Neural progenitor cell (in vitro differentiated cells): ENCODE measurements at places on chromosomes 4 and X. TPM values are rescaled to one million over a fixed set of nuclear protein-coding genes. Genes with fewer than 3 reads are reported as not detected.
A peak's percentile ranks its signal among the peaks of the same experiment; 100 is the strongest.

DNA sequence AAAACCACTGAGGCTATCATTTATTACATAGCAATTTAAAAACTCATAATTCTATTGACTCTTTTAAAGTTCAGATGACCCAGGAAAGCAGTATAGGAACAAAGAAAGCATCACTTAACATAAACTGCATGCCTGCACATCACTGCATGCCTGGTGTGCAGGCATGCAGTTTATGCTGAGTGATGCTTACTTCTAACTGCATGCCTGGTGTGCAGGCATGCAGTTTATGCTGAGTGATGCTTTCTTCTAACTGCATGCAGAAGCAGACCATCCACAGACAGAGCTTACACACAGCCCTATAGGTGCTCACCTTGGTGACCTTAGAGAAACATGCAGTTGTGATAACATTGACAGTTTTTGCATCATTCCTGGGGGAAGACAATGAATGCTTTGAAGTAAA, 17.0 kb downstream of the SDAD1 start:
- H3K4me3 ChIP-seq = no peak overlapping the region
- H3K4me1 ChIP-seq = no peaks in the 10 kb centered on the region
- DNase-seq = no peak

DNA sequence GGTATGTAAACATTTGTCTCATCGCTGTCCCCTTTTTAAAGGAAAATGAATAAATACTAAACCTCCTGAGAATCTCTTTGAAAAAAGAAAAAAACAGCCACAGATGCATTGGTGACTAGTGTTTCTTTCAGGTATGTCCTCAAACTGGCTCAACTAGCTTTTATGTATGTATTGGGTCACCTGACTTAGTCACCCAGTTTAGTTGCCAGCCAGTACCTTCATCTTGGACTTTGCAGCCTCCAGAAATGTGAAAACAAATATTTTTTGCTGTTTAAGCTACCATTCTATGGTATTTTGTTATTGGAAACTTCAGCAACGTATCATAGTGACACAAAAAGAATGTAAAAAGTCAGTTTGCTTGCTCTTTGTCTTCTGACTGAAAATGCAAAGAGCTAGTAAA, 1263.5 kb downstream of the FAM133A start:
- no peaks in the 10 kb centered on the region for H3K36me3 ChIP-seq
- H3K27me3 ChIP-seq = no peaks in the 10 kb centered on the region
- no peak for DNase-seq
- H3K4me3 ChIP-seq = no peak overlapping the region
- H3K27ac ChIP-seq = no peak overlapping the region
- H3K4me1 ChIP-seq = no peaks in the 10 kb centered on the region

GRCh38 chr4:100929135-100929534, 411.3 kb upstream of the EMCN start:
- no peak overlapping the region for H3K27ac ChIP-seq
- H3K27me3 ChIP-seq = no peaks in the 10 kb centered on the region
- peaks cover 9% of the 10 kb centered on the region for H3K4me1 ChIP-seq
- no peak for DNase-seq
- no peak overlapping the region for H3K4me3 ChIP-seq

- H3K4me3 ChIP-seq = no peak overlapping the region
- no peaks in the 10 kb centered on the region for H3K4me1 ChIP-seq
- no peaks in the 10 kb centered on the region for H3K36me3 ChIP-seq
Measured at GRCh38 chrX:48834383-48834709, 1.1 kb downstream of the PCSK1N start.

- H3K4me1 ChIP-seq = no peaks in the 10 kb centered on the region
- H3K36me3 ChIP-seq = peaks cover 3% of the 10 kb centered on the region
- H3K4me3 ChIP-seq = no peak overlapping the region
- DNase-seq = peak; percentile 46
Measured at GRCh38 chr4:163111588-163111987, 55.1 kb downstream of the NAF1 start.

DNA sequence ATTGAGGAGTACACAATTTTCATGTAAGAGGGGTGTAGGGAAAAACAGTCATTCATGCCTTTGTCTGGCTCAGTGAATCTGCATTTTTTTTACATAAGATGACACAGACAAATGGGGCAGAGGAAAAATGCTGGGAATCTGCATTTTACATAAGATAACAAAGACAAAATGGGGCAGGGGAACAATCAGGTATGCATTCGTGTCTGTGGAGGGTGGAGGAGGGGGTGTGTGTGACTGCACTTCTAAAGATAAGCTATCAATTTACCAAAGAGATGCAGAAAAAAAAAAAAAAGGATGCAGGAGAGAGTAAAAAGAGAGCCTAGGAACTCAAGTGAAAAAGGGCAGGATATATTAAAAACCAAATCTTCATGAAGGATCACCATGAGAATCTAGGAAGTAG, 637.4 kb downstream of the ZNF674 start:
- H3K27ac ChIP-seq = no peak overlapping the region
- H3K27me3 ChIP-seq = no peaks in the 10 kb centered on the region
- peaks cover 8% of the 10 kb centered on the region for H3K4me1 ChIP-seq

DNA sequence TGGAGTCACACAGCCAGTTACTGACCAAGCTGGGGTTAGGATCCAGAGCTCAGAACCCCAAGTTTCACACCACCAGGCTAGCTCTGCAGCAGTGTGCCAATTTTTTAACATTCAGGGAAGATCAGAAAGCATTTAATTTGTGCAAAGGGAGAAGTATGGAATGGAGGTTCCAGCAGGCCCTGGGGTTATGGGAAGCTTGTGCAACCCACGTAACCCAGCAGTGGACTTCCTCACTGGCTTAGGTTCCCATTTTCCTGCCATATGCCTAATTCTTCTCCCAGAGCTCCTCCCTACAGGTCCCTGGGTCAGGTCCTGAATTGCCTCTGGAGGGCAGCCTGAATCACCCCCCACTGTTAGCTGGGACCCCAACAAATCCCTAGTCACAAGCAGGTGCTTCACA, 14.0 kb downstream of the APLN start:
- H3K36me3 ChIP-seq = no peaks in the 10 kb centered on the region
- no peaks in the 10 kb centered on the region for H3K27me3 ChIP-seq
- no peak overlapping the region for H3K4me3 ChIP-seq
- H3K27ac ChIP-seq = no peak overlapping the region

DNA sequence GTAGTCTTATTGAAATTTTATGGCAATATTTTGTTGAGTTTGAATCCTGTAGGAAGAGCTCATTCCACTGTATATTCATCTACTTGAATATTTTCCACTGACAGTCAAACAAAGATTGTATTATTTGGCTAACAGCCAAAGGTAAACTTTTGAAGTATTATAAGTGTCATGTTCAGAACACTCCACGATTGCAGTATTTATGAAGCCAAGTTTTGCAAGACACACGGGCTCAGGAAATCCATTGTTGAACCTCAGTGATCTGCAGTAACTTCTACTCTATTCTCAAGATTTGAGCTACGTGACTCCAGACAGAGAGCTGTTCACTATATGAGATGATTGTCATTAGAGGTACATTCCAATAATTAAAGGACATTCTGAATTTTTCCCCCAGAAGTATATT, 302.7 kb upstream of the ADGRL3 start:
- H3K27me3 ChIP-seq = no peaks in the 10 kb centered on the region
- no peaks in the 10 kb centered on the region for H3K4me1 ChIP-seq
- no peaks in the 10 kb centered on the region for H3K36me3 ChIP-seq
- no peak overlapping the region for H3K4me3 ChIP-seq

DNA sequence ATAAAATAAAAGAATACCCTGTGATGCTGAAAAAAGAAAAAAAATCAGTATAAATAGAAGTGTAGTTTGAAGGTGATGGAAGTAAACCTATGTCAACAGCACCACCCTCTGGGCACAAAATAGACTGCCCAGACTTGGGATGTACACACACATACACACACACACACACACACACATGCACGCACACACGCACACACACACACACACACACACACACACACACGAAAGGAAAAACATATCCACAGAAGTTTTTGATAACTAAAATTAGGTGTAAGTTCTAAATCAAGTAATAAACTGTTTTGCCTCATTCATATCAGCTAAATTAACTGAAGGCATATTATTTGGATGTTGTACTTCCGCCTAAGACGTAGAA, 40.5 kb downstream of the ANXA5 start:
- H3K27ac ChIP-seq = no peak overlapping the region
- H3K4me3 ChIP-seq = no peak overlapping the region
- H3K4me1 ChIP-seq = no peaks in the 10 kb centered on the region

Gene CXCL5
- total RNA-seq = 0.12 and 0.15 TPM in 2 replicates

Gene HGFAC
- total RNA-seq = not detected in 2 replicates

DNA sequence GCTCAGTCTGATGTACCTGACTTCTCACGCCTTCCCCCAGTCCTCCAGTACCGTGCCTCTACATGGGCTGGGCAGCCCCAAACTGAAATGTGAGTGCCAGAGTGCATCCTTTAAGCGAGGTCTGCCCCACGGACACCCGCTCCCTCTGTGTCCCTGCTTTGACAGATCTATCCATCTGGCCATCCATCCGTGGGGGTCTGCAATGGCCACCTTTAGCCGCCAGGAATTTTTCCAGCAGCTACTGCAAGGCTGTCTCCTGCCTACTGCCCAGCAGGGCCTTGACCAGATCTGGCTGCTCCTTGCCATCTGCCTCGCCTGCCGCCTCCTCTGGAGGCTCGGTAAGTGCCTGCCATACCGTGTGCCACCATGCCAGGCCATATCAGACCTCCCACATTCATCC, 827 bp downstream of the PORCN start:
- no peak overlapping the region for H3K27ac ChIP-seq
- no peak for DNase-seq
- peaks cover 3% of the 10 kb centered on the region for H3K4me1 ChIP-seq
- peak overlapping the region; percentile 73 for H3K4me3 ChIP-seq
- no peaks in the 10 kb centered on the region for H3K36me3 ChIP-seq

GRCh38 chr4:145868637-145869409, 69.8 kb downstream of the ZNF827 start:
- no peak overlapping the region for H3K4me3 ChIP-seq
- no peak for DNase-seq
- H3K4me1 ChIP-seq = no peaks in the 10 kb centered on the region
- H3K36me3 ChIP-seq = no peaks in the 10 kb centered on the region
- H3K27ac ChIP-seq = no peak overlapping the region
- H3K27me3 ChIP-seq = no peaks in the 10 kb centered on the region
